ENCODE measurements at places on chromosomes 13 and 19. TPM values are rescaled to one million over a fixed set of nuclear protein-coding genes. Genes with fewer than 3 reads are reported as not detected.

Gene EXOC3L2
- total RNA-seq, result not detected

GRCh38 chr19:19285686-19286085 lies 12.6 kb upstream of the TM6SF2 start:
- no peaks in the 10 kb centered on the region for H3K27me3 ChIP-seq
- no peaks in the 10 kb centered on the region for H3K4me1 ChIP-seq
- no peak for DNase-seq
- H3K27ac ChIP-seq, result no peak overlapping the region
- H3K4me3 ChIP-seq, result no peak overlapping the region

DNA sequence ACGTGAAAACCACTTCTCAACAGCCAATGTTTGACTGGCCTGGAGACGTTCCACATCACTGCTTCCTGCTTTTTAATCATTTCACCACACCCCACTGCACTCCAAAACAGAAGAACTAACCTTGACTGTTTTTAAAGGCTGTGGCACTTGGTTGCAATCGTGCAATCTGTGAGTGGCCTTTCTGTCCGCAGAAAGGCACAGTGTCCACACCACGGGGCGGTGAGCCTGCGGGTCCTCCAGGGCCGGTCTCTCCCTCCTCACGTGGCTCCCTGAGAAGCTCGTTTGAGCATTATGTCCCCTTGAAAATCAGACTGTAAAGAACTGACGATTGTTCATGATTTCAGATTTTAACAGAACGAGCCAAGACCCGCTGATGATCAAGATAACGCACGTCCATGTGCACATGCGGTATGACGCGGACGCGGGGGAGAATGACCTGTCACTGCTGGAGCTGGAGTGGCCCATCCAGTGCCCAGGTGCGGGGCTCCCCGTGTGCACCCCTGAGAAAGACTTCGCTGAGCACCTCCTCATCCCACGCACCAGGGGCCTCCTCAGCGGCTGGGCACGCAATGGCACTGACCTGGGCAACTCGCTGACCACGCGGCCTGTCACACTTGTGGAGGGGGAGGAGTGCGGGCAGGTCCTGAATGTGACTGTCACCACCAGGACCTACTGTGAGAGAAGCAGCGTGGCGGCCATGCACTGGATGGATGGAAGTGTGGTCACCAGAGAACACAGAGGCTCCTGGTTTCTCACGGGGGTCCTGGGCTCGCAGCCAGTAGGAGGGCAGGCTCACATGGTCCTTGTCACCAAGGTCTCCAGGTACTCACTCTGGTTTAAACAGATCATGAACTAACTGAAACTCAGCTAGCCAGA lies 13.0 kb downstream of the PROZ start:
- H3K4me3 ChIP-seq, result no peak overlapping the region
- H3K27ac ChIP-seq, result no peak overlapping the region
- H3K4me1 ChIP-seq, result peaks cover 16% of the 10 kb centered on the region
- no peaks in the 10 kb centered on the region for H3K27me3 ChIP-seq

- no peak for DNase-seq
- H3K4me3 ChIP-seq, result no peak overlapping the region
- H3K27ac ChIP-seq, result no peak overlapping the region
- H3K27me3 ChIP-seq, result no peaks in the 10 kb centered on the region
- no peaks in the 10 kb centered on the region for H3K4me1 ChIP-seq
- no peaks in the 10 kb centered on the region for H3K36me3 ChIP-seq
These were observed 1528.6 kb upstream of the SLC10A2 start for GRCh38 chr13:104594806-104595205.

GRCh38 chr13:22696433-22696832 lies 484.3 kb upstream of the SGCG start:
- no peaks in the 10 kb centered on the region for H3K4me1 ChIP-seq
- H3K27me3 ChIP-seq, result no peaks in the 10 kb centered on the region
- H3K27ac ChIP-seq, result no peak overlapping the region
- H3K4me3 ChIP-seq, result no peak overlapping the region
- H3K36me3 ChIP-seq, result no peaks in the 10 kb centered on the region
- no peak for DNase-seq

GRCh38 chr13:48424212-48424611 lies 11.3 kb upstream of the LPAR6 start:
- peaks cover 9% of the 10 kb centered on the region for H3K4me1 ChIP-seq
- no peak for DNase-seq
- H3K27me3 ChIP-seq, result no peaks in the 10 kb centered on the region
- H3K36me3 ChIP-seq, result peaks cover 56% of the 10 kb centered on the region

Gene USHBP1
- total RNA-seq, result not detected

- H3K4me1 ChIP-seq, result peaks cover 38% of the 10 kb centered on the region
- H3K27ac ChIP-seq, result peak overlapping the region; percentile 95
- H3K4me3 ChIP-seq, result peak overlapping the region; percentile 58
- peaks cover 2% of the 10 kb centered on the region for H3K36me3 ChIP-seq
- no peaks in the 10 kb centered on the region for H3K27me3 ChIP-seq
- DNase-seq, result peak; percentile 82
These were observed 126.6 kb downstream of the USP12 start for GRCh38 chr13:27044837-27045570.

DNA sequence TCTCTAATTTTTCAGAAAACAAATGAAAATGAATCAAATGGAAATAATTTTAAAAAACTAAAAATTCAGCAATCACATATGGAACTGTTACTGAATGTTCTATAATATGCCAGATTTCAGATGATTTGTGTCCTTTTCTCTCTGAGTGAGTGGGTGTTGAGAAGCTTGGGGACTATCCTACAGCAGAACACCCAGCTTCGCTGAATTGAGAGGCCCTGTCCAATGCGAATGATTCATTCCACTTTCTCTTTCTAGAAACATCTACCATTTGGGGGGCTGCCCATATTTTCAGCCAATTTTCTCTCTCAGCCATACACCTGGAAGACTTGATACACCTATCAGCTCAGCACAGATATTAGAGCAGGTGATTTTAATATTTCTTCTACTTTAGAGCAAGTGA lies 1666.7 kb downstream of the EFNB2 start:
- DNase-seq, result no peak
- no peak overlapping the region for H3K27ac ChIP-seq
- no peaks in the 10 kb centered on the region for H3K36me3 ChIP-seq
- H3K27me3 ChIP-seq, result no peaks in the 10 kb centered on the region
- H3K4me3 ChIP-seq, result no peak overlapping the region

Data from activated CD8-positive, alpha-beta memory T cell treated with anti-CD3 and anti-CD28 coated beads, Interleukin-2, amount 10 ng/mL, durations not matched to agents 7 days and 5 days (primary cell).